ENCODE measurements at places on chromosomes 7 and 10. TPM values are rescaled to one million over a fixed set of nuclear protein-coding genes. Genes with fewer than 3 reads are reported as not detected.
A peak's percentile ranks its signal among the peaks of the same experiment; 100 is the strongest.

- H3K4me3 ChIP-seq, result no peak overlapping the region
- no peak overlapping the region for H3K27ac ChIP-seq
- peaks cover 30% of the 10 kb centered on the region for H3K27me3 ChIP-seq
- no peak for DNase-seq
Measured at GRCh38 chr10:118816471-118817168, 61.9 kb upstream of the CACUL1 start.

- H3K27me3 ChIP-seq, result no peaks in the 10 kb centered on the region
- H3K36me3 ChIP-seq, result no peaks in the 10 kb centered on the region
- peaks cover 71% of the 10 kb centered on the region for H3K4me1 ChIP-seq
- peak overlapping the region; percentile 70 for H3K4me3 ChIP-seq
- H3K27ac ChIP-seq, result peak overlapping the region; percentile 80
- DNase-seq, result no peak
Measured at GRCh38 chr7:148723166-148723559, 24.5 kb downstream of the CUL1 start.

GRCh38 chr7:28315565-28316410 is 96.5 kb upstream of the CREB5 start:
- no peak for DNase-seq
- no peaks in the 10 kb centered on the region for H3K36me3 ChIP-seq
- H3K27ac ChIP-seq, result peak overlapping the region; percentile 30
- H3K4me3 ChIP-seq, result no peak overlapping the region
- peaks cover 64% of the 10 kb centered on the region for H3K27me3 ChIP-seq

GRCh38 chr7:111755383-111755782 is 193.1 kb upstream of the IMMP2L start:
- no peak for DNase-seq
- H3K4me3 ChIP-seq, result no peak overlapping the region
- no peaks in the 10 kb centered on the region for H3K36me3 ChIP-seq
- peaks cover 26% of the 10 kb centered on the region for H3K27me3 ChIP-seq

GRCh38 chr7:33193308-33193864 is 64.0 kb downstream of the BBS9 start:
- no peak for DNase-seq
- no peak overlapping the region for H3K27ac ChIP-seq
- no peak overlapping the region for H3K4me3 ChIP-seq

GRCh38 chr10:70690589-70690988 is 18.3 kb downstream of the ADAMTS14 start:
- no peak for DNase-seq
- H3K4me3 ChIP-seq, result no peak overlapping the region
- H3K27me3 ChIP-seq, result peaks cover 7% of the 10 kb centered on the region
- H3K4me1 ChIP-seq, result peaks cover 7% of the 10 kb centered on the region
- H3K27ac ChIP-seq, result no peak overlapping the region

Gene GRID2IP
- total RNA-seq, result 0.17 TPM

Gene CHST3
- total RNA-seq, result not detected

All from T-helper 17 cell (primary cell).